ENCODE measurements at places on chromosomes 3 and 15.

- no peak for DNase-seq
Observed at GRCh38 chr15:38682363-38682762, 117.7 kb upstream of the RASGRP1 start.

DNA sequence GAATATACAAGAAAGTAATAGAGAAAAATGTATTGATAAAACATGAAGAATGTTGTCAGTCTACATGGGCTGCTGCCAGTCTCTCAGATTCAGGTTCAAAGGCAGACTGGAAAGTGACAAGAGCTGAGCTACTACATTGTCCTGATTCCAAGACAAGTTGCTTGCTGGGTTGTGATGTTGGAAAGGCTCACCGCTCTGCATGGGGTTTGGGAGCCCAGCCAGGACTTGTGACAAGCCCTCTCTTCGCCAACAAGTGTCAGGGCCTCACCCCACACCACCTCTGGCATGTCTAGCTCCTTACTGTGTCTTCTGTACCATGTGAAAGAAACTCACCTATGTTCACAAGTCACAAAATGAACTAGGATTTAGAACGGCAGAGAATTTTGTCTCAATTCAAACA, 43.0 kb upstream of the SH3GL3 start:
- DNase-seq, result no peak

DNA sequence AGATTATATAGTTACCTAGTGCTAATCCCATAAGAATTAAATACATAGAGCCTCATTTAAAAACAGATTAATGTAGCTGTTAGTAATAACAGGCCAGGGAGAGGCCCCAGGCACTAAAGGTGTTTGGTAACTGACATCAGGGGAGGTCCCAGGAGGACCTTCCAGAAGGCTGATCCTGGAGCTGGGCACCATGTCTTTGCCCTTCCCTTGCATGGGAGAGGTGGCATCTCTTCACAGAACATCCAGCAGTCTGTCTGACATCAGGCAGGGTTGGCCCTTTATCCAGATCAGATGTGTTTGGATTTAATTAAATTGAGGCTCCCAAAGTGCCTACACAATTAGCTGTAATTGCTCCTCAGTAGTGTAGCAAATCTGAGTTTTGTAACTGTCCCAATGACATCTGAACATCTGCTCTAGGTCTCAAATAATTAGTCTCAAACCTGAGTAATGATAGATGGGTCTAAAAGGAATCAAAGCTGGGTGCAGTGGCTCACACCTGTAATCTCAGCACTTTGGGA, 53.0 kb downstream of the RLBP1 start:
- DNase-seq, result no peak

- DNase-seq, result no peak
Observed at GRCh38 chr3:119223511-119223910, 17.2 kb downstream of the B4GALT4 start.

DNA sequence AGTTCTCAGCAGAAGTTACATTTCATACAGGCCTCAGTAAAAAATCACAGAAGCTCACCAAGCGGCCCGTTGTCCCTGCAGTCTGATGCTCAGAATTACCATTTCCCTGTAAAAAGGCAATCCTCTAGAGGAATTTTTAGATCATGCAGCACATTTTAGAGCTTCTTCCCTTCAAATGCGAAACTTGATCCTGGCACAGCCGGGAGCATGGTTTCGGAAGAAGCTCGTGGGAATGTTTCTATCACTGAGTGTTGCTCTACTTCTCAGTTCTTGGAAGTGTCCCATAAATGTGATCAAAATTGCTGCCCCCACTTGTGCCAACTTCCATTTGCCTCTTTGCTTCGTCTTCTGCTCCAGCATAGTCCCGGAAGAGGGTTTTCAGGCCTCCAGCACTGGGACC, 3.8 kb upstream of the H1-8 start:
- DNase-seq, result no peak

GRCh38 chr3:172839679-172840078, 89.2 kb downstream of the ECT2 start:
- no peak for DNase-seq

GRCh38 chr3:157319672-157320071, 117.0 kb upstream of the PTX3 start:
- DNase-seq, result no peak

DNA sequence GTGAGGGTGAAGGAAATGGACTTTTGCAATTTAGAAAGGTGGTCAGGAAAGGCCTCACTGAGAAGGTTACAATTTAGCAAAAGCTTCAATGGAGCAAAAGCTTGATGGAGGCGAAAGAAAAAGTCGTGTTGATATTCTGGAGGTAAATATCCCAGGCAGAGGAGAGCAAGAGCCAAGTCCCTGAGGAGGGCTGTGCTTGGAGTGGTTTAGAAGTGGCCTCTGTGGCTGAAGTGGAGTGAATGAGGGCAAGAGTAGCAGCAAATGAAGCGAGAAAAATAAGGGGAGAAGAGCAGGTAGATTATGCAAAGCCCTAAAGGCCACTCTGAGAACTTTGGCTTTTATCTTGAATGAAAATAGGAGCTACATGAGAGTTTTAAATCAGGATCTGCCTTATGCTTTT, 54.1 kb downstream of the GUCA1C start:
- DNase-seq, result no peak

GRCh38 chr3:115937054-115937453, 313.7 kb downstream of the GAP43 start:
- no peak for DNase-seq

- no peak for DNase-seq
Observed at GRCh38 chr3:156620260-156620659, 54.1 kb upstream of the TIPARP start.

- DNase-seq, result no peak
Observed at GRCh38 chr15:62453375-62453774, 288.3 kb upstream of the C2CD4B start.

GRCh38 chr15:95017666-95018328, 786.4 kb downstream of the MCTP2 start:
- no peak for DNase-seq

DNA sequence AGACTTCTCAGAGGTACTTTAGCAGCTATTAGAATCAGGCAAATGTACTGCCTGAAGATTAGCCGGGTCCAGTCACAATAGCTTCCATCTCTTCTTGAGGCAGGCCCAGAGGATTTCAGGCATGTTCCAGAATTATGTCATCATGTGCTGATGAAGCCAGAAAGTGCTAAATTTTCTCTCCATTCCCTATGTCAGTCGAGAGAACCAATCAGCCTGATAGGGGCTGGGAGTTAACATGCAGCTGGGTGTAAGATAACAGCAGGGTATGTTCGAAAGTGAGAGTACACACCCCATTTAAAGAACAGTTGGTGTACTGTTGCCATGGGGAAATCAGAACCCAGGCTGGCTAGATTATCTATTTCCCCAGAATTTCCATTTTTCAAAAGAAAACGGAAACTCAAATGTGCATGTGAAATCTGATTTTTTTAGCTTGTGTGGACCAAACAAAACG, 48.7 kb downstream of the MYH15 start:
- DNase-seq, result no peak

DNA sequence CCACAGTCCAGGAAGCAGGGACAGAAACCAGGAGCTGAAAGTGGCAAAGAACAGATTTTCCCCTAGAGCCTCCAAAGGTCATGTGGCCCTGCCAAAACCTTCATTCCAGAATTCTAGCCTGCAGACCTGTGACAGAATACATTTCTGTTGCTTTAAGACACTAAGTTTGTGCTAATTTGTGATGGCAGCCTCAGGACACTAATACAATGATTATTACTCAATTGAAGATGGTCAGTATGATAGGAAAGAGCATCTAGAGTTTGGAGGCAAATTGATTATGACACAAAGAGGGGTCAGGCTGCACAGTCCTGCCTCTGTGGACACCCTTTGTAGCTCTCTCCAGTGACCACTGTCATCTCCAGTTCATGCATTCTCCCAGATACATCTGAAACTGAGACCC, 79.0 kb upstream of the C3orf49 start:
- no peak for DNase-seq

GRCh38 chr3:31732548-31732947, 199.8 kb downstream of the STT3B start:
- no peak for DNase-seq

- no peak for DNase-seq
Observed at GRCh38 chr15:77163781-77164384, 93.0 kb upstream of the TSPAN3 start.

DNA sequence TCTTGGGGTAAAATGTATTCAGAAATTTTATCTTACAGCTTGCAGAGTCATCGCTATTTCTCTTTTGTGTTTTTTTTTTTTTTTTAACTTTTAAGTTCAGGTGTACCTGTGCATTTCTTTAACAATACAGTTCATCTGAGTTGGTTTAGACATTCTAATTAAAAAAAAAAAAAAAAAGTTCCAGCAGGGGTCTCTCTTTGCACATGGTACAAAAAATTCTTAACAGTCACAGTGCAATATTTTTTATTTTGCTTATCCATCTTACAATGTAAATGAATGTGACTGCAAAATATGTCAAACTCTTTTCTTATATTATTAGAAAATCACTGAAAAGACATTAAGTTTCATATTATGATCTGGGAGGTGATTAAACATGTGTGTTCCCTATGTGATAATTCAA, 47.5 kb upstream of the SLC9A9 start:
- no peak for DNase-seq

GRCh38 chr15:62212741-62213140, 47.7 kb upstream of the C2CD4B start:
- DNase-seq, result no peak
